Thoracic aorta (tissue), 2 donors: ENCODE measurements at places on chromosomes 3 and 15. TPM values are rescaled to one million over a fixed set of nuclear protein-coding genes. Genes with fewer than 3 reads are reported as not detected.

DNA sequence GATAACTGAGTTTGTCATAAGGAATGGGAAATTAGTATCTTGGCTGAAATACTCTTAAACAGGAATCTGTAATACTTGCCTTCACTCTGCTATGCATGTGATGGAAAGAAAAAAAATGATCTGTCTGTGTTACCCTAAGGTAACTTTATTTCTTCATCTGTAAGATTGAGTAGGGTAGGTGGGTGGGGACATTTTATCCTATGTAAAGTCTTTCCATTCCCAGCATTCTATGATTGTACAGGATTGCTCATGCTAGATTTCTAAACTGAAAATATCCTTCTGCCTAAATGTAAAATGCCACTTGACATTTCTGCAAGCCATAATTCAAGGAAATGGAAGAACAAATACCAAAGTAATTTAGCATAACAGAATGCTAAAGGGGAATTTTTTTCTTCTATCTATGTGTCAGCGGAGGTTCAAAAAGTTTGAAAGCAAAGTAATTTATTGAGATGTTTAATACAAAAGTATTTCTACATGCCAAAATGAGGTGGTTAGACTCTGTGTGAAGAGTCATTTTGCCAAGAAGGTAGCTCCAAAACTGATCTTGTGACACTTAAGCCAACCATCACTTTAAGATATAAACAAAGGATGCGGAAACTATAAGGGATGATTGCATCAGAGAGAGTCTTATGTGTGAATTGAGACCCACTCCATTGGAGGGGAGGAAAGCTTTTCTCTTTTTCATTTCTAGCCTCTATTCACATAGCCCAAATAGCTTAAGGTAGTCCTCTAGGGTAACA is 46.6 kb upstream of the SERPINI2 start:
- DNase-seq, result no peak

GRCh38 chr15:92306663-92307062 is 87.0 kb upstream of the ST8SIA2 start:
- DNase-seq, result no peak

CAMKV gene
- not detected for total RNA-seq

- no peak for DNase-seq
Observed at GRCh38 chr3:9231006-9231405, 18.4 kb downstream of the SRGAP3 start.

DNA sequence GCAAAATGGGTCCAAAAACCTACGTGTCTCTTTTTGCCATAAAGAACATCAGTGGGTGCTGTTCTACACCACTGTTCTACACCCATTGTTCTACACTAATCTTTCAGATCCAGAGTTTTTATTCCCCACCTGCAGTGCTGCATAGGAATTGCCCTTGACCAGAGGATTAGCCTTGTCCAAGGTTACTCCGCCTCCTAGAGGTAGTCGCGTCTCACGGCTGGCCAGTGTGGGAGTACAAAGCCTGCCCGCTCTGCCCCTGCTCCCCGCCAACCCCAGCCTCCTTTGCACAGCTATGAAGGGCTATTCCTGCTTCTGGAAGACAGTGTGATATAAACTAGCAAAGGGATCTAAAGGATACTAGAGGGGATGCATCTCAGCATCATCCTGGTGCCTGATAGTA is 222.1 kb upstream of the LMCD1 start:
- DNase-seq, result no peak

DNA sequence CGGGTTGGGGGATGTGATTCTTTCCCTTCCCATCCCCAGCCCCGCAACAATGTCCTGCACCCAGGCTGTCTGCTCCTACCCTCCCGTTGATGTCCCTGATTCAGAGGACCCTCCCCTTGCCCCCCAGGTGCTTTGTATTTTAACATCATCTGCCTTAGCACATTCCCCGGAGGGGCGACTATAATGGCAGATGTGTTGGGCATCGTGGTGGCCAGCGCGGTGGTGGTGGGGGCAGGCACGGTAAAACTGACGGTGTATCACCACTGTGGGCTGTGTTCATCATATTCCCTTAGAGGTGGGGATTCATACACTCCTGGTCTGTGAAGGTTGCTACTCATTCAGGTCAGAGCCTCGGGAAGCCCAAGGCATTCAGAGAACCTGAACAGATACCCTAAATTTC is 173.0 kb downstream of the ADAMTS17 start:
- no peak for DNase-seq

GRCh38 chr15:34241376-34242330 is 16.8 kb downstream of the EMC4 start:
- DNase-seq, result no peak

CXCR6 gene
- 2.2 TPM for total RNA-seq
